CD8-positive, alpha-beta memory T cell (primary cell): ENCODE measurements at places on chromosomes 2 and 18.
A peak's percentile ranks its signal among the peaks of the same experiment; 100 is the strongest.

DNA sequence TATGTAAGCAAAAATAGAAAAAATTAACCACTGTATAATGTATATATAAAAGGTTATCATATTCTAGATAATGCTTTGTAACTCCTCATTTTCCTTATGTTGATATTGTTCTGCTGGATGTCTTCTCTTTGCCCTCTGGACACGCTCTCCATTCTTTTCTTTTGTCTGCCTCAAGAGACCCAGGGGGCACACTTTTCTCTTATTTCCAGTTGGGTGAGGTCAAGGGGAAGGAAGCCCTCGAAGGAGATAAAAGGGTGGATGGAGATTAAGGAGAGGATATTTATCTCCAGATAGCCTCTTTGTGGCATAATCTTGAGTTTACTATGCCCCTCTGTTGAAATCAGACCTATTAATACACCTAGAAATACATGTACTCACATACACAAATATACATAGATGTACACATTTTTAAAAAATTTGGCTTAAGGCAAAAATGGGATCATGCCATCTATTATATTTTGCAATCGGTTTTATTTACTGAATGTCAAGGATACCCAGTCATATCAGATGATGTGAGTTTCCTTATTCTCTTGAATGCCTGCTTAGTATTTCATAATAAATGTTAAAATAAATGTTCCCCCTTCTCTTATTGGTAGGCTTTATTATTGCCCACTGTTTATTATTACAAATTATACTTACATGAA lies 65.3 kb downstream of the LCLAT1 start:
- DNase-seq: no peak

GRCh38 chr18:26648509-26649192 lies 100.3 kb upstream of the KCTD1 start:
- no peak for DNase-seq

DNA sequence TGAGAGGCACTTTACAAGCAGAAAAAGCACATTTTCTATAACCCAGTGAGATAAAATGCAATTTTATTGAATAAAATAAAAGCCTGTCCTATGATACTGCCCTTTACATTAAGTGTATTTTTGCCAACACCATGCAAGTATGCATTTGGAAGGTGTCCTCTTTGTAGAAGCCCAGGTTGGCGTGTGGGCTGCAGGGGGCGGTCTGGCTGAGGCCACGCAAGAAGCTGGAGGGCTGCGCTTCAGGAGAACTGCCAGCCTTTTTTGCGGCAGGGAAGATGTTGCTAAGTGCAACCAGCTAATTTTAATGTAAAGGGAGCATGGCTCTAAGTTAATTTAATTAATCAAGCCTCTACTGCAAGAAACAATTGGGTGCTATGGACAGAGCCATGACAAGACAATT lies 562.8 kb upstream of the SALL3 start:
- no peak for DNase-seq

- DNase-seq: no peak
Measured at GRCh38 chr2:42823744-42824453, 31.5 kb upstream of the HAAO start.

- DNase-seq: no peak
Measured at GRCh38 chr2:234518986-234519642, 22.2 kb upstream of the ARL4C start.

- no peak for DNase-seq
Measured at GRCh38 chr2:145569108-145569507, 1049.2 kb upstream of the ZEB2 start.

- peak; percentile 58 for DNase-seq
Measured at GRCh38 chr2:208265371-208265800, 669 bp upstream of the PIKFYVE start.

GRCh38 chr2:64405581-64406406 lies 48.2 kb upstream of the LGALSL start:
- no peak for DNase-seq

- DNase-seq: no peak
Measured at GRCh38 chr2:199743415-199744120, 107.4 kb downstream of the FTCDNL1 start.

GRCh38 chr2:109110170-109110569 lies 18.8 kb upstream of the SH3RF3 start:
- DNase-seq: no peak

- DNase-seq: no peak
Measured at GRCh38 chr18:78974115-78974761, 5.4 kb upstream of the SALL3 start.

GRCh38 chr2:127620866-127621265 lies 25.1 kb upstream of the GPR17 start:
- DNase-seq: no peak

DNA sequence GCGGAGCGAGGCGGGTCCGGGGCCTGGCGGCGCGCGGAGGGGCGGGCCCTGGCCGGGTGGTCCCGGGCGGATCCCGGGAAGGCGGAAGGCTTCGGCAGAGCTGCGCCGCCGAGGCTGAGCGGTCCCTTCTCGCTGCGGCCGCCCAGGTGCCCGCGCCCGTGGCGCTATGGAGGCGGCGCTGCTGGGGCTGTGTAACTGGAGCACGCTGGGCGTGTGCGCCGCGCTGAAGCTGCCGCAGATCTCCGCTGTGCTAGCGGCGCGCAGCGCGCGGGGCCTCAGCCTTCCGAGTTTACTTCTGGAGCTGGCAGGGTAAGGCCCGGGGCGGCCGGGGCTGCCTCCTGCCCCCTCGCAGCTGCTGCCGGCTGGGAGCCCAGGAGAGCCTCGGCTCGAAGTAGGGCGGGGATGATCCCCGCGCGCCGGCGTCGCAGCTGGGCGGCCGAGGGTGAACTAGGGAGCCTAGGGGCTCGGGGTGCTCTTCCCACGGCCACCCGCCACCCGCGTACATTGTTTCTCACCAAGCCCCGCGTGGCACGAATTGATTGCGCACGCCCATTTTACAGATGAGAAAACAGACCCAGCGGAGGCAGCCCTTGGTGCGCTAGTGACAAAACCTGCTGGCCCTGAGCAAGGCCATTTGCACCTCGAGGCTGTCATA lies at the start of gene SLC66A3:
TSS of gene SLC66A3 (plus strand) at position 87 of the 655 bp plus-strand sequence. CDS start at position 167, 80 bp downstream.
- peak; percentile 85 for DNase-seq

DNA sequence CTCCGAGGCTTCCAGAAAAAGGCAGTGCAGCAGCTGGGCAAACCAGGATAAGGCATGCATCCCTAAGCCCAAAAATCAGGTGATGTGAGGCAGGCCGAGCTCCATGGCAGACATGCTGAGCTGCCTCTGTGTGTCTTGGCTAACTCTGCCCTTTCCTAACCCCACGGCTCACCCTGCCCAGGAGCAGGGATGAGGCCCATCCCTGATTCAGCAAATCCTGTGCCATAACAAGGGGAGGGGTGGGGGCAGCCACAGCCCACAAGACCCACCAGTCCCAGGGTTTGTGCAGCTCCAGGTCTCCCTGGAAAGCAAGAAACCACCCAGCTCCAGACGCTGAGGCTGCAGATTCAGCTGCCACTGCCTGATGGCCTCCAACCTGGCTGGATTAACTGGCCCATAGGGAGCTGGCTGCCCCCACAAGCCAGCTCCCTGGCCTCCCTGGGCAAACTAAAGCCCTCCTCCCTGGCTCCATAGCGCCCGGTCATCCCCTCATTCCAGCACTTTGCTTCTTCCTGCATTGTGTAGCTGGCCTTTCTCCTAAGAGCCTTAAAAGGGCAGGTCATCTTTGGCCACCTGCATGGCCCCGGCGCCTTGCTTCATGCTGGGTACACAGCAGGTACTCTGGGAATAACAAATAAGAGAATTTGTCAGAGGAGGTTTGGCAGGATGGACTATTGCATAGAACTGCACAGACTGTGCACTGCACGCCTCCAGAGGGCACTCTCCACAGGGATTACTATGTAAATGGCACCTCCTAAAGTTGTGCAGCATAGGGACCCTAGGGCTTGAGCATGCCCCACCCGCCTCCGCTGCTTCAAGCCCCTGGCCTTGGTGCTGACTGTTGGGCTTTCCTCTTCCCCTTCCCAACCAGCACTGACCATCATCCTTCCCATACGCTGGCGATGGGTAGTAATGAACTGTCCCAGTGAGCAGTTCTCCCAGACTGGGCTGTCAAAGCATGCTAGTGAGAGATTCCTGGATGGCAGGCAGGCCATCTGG lies 10.7 kb downstream of the STEAP3 start:
- DNase-seq: no peak

- no peak for DNase-seq
Measured at GRCh38 chr2:234804704-234805103, 147.1 kb upstream of the SH3BP4 start.

DNA sequence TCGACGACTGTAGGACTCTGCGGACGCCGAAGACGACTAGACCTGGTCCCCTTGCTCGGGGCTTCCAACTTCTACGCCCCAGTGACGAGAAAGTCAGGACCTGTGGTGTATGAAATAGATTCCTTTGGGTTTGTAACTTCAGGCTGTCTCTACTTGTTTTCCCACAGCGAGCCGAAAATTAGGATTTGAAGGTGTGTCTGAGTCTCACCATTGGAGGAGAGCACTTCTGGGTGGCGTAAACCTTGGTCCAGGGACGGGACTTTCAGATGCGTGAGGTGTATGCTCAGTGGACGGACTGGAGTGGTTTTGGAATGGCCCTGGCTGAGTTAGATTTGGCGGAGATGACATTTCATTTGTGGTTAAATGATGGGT lies 1.3 kb downstream of the BIRC6 start:
- peak; percentile 17 for DNase-seq

- DNase-seq: no peak
Measured at GRCh38 chr18:36015629-36016028, 43.1 kb downstream of the RMP24 start.

- DNase-seq: no peak
Measured at GRCh38 chr18:59787998-59788790, 91.0 kb upstream of the CCBE1 start.

DNA sequence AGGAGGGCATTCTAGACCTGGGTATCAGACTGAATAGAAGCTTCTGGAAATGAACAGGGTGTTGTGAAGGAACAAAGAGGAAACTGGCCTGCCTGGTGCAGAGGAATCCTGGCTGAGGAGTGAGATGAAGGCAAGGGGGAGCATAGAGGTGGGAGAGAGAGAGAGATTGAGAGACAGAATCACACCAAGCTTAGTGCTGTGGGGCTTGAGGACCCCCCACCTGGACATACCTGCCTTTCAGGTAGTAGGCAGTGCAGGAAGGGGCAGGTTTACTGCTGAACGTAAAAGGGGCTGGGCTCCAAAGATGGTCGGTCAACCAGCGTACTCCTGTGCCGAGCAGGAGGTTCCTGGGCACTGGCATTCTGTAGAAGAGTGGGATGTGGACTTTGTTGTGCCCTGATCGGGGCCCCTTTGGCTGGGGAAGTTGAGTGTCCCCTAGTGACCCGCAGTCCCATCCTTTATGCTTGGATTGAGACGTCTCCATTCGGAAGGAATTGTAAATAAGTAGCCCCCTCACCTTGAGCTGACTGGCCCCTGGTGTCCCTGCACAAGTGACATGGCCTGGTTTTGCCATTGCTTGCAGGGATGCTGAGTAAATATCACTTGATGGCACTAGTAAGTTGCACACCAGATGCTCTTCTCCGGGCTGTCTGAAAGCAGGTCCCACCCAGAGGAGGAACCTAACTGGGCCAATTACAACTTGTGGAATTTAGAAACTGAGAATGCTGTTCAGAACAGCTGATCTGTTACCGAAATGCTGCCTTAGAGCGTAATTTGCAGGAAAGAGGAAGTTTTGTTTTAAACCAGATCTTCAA lies 1.4 kb downstream of the UBE2F start:
- no peak for DNase-seq

- no peak for DNase-seq
Measured at GRCh38 chr2:242056785-242057184, 187.3 kb downstream of the RTP5 start.

DNA sequence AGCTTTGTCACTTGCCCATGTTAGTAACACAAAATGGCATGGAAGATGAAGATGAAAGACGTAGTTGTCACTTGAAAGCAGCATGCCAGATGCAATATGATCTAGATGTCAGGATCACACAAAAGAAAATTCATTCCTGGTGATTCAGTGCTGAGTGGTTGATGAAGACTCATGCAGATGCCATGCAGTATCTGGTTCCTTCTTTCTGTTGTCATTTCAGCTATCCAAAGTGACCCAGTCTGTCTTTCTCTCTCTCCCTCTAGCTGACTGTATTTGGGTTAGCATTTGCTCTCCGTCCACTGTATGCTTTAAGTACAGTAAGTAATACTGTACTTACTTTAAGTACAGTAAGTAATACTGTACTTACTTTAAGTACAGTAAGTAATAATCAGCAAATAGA lies 50.4 kb downstream of the TTN start:
- no peak for DNase-seq

GRCh38 chr18:45412577-45412976 lies 202.7 kb upstream of the SLC14A2 start:
- DNase-seq: no peak

- DNase-seq: no peak
Measured at GRCh38 chr2:218807626-218808025, 24.0 kb downstream of the PRKAG3 start.

DNA sequence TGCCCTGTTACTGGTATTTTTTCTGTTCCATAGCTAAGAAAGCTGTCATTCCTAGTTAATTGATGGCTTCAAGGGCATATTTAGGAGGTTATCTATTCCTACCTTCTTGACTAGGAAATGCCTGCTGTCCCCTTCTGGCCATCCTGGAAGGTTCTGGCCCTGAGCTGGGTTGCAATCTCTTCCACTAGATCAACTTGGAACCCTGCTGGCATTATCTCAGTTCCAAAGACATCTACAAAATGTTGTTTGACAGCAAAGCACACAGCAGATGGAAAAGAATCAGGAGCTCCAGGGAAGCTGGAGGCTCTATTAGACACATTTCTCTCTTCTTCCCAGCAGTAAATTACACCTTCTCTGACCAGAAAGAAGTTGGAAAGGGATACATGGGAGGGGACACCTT lies 192.1 kb downstream of the ARHGAP28 start:
- DNase-seq: no peak

- DNase-seq: no peak
Measured at GRCh38 chr2:165450156-165450555, 19.3 kb upstream of the CSRNP3 start.

GRCh38 chr2:190215620-190216019 lies 104.0 kb downstream of the HIBCH start:
- no peak for DNase-seq

GRCh38 chr2:146964494-146964893 lies 880.3 kb upstream of the ACVR2A start:
- no peak for DNase-seq

- no peak for DNase-seq
Measured at GRCh38 chr2:145541028-145541427, 1021.1 kb upstream of the ZEB2 start.

DNA sequence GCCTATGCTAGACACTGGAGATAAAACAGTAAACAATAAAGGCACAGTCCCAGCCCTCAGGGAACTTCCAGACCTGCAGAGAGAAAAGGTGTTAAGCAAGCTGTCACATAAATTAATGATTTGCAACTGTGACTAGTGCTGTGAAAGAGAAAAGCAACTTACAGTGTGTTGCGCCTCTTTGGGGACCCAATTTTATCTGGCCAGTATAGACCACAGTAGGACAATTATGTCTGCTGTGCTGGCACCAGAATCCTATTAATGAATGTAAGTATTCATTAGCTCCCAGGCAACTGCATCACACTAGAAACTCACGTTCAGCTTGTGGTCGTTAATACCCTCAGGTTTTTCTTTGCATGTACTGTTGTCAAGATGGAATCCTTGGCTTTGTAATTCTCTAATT lies 55.3 kb upstream of the CHST9 start:
- no peak for DNase-seq

GRCh38 chr2:163664610-163665009 lies 71.2 kb downstream of the FIGN start:
- DNase-seq: no peak

GRCh38 chr2:161141033-161141432 lies 19.2 kb upstream of the TANK start:
- no peak for DNase-seq

- no peak for DNase-seq
Measured at GRCh38 chr2:158575051-158575635, 118.4 kb downstream of the PKP4 start.

GRCh38 chr2:96386470-96386869 lies 50.9 kb downstream of the NCAPH start:
- DNase-seq: no peak
